Thoracic aorta (tissue), 2 donors: ENCODE measurements at places on chromosomes 3 and 15.

DNA sequence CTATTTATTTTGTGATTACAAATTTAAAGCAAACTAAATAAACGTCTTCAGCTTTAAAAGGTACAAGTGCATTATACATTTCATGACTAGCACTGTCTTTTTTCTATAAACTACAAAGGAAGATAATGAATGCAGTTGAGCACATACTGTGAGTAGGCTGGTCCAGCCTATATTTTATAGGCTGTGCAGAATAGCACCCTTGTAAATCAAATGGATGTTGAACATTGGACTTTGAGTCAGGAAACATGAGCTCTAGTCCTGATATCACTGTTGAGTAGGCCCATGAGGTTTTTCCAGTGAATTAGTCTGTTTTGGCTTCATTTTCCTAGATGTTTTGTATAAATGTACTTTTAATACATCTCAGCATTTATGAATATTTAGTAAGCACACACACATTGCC lies 447.3 kb upstream of the KCNMB2 start:
- DNase-seq: no peak

DNA sequence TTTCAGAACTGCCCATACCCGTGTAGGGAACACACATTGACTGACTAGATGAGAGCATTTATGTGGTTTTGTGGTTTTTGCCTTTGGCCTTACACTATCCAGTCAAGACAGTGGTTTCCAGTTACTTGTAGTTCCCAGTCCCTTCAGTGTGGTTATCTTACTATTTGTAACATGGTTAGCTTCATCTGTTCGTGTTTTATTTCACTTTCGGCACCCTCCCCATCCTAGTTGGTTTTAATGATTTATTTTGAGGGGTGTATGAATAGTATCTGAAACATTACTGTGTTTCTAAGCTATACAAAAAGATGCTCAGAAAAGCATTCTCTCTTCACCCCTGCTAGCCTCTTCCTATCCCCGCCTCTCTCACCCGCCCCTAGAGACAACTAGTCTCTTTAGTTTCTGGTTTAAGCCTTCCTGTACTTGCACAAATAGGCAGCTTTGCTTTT lies 14.1 kb downstream of the LYSMD4 start:
- DNase-seq: no peak

DNA sequence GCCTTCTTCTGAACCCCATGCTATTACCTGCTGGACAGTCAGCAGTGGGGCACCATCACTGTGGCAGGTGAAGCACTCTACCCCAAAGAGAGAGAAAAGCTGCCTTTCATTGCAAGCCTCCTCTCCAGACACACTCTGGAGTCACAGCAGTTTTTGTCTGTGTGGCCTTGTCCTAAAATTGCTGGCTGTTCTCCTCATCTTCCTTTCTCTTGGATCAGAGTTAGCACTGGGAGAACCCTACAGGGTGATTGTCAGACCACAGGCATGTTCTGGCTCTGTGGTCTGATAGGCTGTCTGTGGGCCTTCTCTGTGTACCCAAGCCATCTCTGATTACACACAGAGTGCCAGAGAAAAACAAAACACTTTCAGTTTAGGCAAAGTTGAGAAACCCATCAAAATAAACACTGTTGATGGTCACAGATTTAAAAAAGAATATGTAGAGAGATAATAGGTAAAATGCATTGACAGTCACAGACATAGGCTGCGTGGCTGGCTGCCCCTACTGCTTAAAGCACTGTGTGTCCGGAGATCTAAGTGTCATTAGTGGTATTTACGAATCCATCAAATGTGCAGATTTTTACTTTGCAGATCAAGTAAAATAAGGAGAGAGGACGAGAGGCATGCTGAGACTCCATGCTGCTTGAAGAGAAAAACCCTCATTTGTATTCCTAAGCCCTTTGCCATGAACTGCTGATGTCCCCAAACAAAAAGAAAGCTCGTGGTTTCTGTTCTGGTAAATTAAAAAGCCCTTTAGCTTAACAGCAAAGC lies 689.9 kb downstream of the TUSC7 start:
- no peak for DNase-seq

DNA sequence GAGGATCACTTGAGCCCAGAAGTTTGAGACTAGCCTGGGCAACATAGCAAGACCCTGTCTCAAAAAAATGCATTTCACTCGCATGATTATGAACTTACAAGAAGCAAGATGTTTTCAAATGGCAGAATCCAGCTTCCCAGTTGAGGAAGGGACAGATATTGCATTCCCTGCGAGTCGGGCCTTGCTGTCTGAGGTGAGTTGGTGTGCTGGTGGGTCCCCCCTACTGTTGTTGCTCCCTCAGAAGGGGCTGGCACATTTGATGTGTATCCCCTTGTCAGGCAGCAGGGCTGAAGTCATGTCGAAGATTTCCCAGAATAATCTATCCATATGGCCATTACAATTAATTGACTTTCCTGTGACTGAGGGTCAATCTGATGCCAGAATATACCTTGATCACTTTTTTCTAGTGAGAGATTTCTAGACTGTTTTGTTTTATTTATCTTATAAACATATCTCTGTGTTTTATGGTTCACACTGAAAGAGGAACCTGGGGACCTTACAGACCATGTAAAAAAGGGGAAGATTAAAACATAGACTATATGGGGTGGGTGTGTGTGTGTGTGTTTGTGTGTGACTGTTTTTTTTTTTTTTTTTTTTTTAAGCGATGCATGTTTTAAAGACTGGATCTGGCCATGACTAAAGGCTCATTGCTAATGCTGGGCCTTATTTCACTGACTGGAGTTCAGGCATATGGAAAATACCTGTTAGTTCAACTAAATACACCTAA lies 112.1 kb upstream of the MRPS22 start:
- DNase-seq: no peak

GRCh38 chr3:194197981-194198695 lies 62.2 kb downstream of the HES1 start:
- DNase-seq: no peak

DNA sequence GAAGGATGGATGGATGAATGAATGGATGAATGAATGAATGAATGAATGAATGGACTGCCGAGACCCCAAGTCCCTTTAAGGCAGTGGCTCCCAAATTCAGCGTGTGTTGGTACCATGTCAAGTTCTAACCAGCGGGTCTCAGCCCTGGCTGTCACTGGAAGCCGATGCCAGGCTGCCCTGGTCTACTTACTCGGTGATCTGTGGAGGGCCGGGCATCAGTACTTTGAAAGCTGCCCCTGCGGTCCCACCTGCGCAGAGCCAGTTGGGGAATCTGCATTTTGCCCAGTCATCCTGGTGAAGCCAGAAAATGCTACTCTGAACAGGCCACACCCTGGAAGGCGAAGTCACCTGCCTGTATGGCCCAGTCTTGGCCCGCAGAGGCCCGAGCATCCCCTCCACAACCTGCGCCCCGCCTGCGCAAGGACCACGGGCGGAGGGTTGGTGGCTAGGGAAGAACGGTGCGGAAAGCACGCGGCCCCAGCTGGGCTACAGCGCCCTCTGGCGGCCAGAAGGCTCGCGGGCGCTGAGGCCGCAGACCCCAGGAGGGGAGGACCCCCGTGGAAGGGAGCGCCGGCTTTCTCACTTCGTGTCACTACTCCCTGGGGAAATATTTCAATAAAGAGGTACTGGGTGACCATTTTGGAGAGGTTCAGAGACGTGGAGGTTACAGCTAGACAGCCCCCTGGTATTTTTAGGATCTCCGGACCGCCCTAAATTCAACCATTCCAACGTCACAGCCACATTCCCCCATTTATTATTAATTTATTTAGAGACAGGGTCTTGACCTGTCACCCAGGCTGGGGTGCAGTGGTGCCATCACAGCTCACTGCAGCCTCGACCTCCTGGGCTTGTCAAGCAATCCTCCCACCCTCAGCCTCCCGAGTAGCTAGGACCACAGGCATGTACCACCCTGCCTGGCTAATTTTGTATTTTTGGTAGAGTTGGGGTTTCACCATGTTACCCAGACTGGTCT lies 34.9 kb downstream of the PRKCD start:
- DNase-seq: no peak

DNA sequence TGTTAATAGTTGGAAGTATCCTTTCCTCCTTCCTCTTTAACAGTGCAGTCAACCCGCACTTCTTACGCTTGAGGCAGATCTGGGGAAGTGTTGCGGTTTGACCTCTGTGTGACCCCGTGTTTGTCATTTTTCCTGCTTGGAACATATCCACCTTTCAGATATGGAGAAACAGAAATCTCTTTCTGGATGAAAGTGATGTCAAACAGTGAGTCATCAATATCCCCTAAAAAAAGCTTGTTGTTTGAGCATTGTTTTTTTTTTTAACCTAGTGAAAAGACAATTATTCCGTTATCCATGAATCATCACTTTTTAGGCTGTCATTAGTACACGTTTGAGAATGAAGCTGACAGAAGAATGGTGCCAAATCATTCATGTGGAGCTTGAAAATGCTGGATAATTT lies 293.7 kb downstream of the ARPP21 start:
- DNase-seq: no peak

DNA sequence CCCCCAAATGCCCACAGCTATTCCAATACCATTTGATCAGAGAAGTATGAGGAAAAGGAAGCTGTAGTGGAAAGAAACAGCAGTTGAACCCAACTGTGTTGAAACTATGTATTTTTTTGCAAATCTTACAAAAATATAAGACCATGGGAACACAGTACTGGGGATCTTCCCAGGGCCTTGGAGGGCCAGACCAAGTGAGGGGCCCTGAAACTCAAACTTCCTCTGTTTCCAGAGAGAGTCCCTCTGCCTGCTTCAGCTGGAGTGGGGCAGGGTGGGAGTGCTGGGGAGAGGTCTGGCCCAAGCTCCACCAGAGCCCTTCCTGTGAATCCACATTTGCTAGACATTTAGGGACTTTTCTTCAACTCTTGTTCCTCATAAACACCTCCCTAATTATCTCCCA lies 263.9 kb downstream of the CHST2 start:
- no peak for DNase-seq

DNA sequence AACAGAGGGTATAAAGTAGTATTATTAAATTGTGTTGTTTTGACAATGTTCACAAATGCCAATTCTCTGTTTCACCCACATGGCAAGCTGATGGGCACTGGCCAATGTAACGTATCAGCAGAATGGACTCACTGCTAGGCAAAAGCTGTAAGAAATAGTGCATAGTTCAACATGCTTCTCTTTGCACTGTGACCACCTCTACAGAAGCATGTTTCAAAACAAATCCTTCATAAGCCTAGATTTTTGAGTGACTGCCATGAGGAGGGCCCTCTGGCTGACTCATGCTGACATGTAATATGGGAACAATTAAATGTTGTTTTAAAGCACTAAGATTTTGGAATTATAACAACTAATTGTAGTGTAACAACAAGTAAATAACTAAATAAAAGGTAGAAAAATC lies 3.2 kb downstream of the GBE1 start:
- DNase-seq: peak; percentile 20

DNA sequence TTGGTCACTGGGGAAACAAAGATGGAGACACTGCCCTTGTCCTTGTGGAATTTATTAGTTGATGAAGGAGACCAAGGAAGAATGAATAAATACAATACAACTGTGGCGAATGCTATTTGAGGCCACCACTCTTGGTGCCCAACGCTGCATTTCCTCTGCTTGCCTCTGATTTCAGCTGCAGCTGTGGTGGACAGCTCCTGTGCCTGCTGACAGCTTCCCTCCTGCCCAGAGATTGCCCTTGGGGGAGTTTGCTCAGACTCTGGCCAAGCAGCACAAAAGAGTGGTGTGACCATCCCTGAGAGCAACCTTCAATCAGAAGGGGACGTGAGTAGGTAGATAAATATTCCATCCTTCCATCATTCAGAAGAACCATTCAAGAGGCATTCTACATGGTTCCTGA lies 64.6 kb upstream of the FHIT start:
- no peak for DNase-seq

GRCh38 chr3:157832588-157832987 lies 273.6 kb downstream of the SHOX2 start:
- no peak for DNase-seq

DNA sequence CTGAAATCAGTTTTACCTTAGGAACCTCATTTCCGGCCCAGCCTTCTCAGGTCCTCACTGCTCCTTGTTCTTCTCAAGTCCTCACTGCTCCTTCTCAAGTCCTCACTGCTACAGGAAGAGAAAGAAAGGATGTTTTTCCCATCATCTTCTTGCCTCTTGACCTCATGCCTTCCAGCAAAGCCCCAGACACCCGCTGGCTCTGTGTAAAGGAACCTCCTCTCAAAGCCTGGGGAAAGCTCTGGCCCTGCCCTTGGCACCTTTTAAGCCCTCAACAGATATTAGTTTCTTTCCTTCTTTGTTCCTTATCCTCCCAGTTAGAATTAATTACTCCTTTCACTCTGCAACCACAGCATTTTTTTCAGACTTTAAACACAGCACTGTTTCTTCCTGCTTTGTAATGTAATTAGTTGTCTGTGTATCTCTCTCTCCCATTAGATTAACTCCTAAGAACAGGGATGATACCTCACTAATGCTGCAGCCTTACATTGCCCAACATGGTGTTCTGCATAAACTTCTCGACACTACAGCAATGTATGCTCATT lies 4.0 kb upstream of the WDR49 start:
- no peak for DNase-seq

DNA sequence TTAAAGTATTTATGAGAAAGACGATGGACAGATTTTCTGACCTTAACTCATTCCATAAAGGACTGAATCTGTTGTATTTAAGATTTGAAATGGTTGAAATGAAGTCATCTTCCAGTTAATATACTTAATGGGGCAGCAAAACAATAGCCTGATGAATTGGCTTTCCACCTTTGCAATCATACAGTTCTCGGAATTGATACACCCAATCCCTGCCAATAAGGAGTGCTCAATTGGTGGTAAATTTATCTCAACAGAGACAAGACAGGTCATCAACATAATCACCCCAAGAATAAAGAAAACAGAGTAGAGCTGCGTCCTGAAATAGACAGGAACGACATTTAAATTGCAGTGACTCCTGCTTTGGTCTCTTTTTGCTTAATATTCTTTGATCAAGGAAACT lies 11.2 kb downstream of the ANXA2 start:
- DNase-seq: no peak

- DNase-seq: no peak
Measured at GRCh38 chr3:152445212-152445611, 176.5 kb downstream of the MBNL1 start.

DNA sequence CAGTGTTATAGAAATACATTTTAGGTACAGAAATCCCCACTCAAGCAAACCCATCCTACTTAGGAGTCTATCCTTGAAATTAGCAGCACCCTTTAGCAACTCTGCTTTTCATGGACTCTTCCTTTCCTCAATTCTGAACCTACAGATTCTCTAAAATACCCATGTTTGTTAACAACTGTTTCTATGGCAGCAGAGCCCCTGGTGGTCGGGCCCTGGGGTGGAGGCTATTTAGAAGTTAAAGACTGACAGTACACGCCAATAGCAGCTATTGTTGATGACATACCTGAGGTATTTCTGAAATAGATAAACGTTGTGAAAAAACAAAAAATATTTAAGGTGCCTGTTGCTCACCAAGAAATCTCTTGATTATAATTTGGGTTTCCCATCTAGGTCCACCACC lies 23.4 kb upstream of the NRG4 start:
- DNase-seq: no peak

GRCh38 chr3:39013921-39014509 lies 37.7 kb downstream of the SCN11A start:
- DNase-seq: no peak
